ENCODE measurements at places on chromosomes 16 and 17.
A peak's percentile ranks its signal among the peaks of the same experiment; 100 is the strongest.

DNA sequence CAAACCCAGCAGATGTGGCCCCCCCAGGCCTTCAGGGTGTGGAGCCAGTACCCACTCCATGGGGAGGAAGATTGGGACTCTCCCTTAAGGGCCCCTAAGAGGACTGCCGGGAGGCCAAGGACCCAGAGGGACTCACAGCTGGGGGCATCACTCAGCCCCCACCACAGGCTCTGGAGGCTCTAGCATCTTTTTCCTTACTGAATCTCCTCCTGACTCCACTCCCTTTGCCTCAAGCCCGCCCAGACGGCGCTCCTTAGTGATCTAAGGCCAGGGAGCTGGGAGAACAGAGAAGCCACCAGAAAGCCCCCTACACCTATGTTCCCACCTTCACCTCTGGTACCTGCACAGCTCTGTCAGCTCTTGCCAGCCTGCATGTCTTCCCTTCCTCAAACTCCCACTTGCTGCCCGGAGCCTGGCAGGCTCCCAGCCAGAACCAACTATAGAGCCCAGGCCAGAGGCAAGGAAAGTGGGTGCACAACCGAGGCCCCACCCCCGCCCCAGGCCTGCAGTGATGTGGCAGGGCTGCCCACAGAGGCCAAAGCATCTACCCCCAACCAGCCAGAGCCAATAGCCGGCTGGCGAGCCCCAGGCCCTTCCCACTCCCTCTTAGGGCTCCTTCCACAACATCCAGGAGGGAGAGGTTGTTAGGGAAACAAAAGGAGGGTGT is 22.3 kb upstream of the MPO start:
- no peak for DNase-seq

DNA sequence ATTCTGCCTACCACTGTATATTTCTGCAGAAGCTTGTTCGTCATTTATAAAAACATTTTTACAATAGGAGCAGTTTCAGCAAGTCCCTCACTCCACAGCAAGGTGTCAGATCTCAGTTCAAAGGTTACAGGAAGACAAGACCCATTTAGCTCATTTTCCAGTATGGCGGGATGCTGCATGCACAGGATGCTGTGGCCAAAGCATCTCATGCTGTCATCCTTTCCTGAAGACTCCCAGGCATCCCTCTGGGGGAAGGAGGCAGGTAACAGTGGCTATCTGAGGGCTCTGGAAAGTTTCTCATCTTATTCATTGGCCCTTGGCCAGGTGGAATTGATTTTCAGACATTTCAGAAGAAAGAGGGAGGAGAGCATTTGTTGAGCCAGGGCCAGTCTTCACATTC is 539.3 kb upstream of the CDH5 start:
- no peak for DNase-seq

- peak; percentile 73 for DNase-seq
These were observed 478.0 kb downstream of the SLC39A11 start for GRCh38 chr17:72614476-72614870.

DNA sequence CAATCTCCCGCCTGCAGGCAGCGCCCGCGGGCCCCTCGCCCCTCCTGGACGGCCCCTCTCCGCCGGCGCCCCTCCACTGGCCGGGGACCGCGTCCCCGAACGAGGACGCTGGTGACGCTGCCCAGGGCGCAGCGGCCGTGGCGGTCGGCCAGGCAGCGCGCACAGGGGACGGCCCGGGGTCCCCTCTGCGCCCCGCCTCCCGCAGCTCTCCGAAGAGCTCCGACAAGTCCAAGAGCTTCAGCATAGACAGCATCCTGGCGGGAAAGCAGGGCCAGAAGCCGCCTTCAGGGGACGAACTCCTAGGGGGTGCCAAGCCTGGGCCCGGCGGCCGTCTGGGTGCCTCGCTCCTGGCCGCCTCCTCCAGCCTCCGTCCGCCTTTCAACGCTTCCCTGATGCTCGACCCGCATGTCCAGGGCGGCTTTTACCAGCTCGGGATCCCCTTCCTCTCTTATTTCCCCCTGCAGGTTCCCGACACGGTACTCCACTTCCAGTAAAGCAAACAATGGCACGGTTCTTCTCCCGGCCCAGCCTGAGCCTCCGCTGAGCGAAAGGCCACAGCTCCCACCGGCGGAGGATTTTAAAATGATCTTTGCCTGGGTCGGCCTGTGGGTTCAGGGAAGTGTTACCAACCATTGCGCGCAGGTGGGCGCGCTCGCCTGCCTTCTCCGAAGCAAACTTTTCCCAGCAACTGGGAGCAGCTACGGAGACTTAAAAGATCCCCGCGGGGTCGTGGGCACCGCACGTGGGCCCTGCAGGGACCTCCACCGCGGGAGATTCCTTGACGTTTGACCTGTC is 1.1 kb downstream of the FOXL1 start:
- no peak for DNase-seq

DNA sequence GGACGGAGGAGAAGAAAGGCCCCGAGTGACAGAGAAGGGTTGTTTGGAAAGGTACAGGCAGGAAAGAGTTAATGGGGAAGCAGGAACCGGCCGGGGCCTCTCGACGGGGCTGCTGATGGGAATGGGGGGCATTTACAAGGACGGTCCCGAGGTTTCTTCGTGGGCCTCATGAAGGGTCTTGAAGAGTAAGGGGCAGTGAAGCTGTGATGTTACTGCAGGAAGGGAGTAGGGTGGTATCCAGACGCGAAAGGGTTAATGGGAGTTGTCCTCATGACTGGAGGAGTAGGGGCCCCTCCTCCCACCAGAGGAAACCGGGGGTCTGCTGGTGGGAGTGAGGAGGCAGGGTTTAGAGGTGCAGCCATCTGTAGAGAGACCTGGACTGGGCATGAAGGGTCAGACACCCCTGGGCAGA is 481 bp downstream of the PDK2 start:
- DNase-seq: no peak

GRCh38 chr17:40457964-40458791 is 14.9 kb downstream of the IGFBP4 start:
- DNase-seq: peak; percentile 96

GRCh38 chr17:46903762-46904672 is 18.9 kb upstream of the GOSR2 start:
- no peak for DNase-seq

GRCh38 chr17:79126139-79126538 is 51.5 kb downstream of the ENGASE start:
- no peak for DNase-seq

GRCh38 chr16:79437764-79438751 is 162.5 kb downstream of the MAF start:
- DNase-seq: no peak

DNA sequence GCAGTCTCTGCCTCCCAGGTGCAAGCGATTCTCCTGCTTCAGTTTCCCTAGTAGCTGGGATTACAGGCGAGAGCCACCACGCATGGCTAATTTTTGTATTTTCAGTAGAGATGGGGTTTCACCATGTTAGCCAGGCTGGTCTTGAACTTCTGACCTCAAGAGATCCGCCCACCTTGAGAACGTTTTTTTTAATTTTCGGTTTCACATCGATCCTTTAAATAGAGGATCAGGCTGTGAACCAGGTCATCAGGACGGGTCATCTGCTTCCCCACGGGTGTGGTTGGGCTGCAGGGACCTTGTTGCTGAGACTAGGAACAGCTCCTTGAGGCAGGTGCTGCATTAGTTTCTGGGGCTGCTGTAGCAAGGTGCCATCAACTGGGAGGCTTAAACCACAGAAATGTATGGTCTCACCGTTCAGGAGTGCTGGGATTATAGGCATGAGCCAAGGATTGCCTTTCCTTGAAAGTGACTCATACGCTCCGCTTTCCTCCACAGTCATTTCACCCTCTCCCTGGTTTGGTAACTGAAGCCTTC is 7.9 kb upstream of the NAGPA start:
- peak; percentile 55 for DNase-seq

GRCh38 chr17:81395600-81396277 is 482 bp downstream of the BAHCC1 start:
- no peak for DNase-seq

DNA sequence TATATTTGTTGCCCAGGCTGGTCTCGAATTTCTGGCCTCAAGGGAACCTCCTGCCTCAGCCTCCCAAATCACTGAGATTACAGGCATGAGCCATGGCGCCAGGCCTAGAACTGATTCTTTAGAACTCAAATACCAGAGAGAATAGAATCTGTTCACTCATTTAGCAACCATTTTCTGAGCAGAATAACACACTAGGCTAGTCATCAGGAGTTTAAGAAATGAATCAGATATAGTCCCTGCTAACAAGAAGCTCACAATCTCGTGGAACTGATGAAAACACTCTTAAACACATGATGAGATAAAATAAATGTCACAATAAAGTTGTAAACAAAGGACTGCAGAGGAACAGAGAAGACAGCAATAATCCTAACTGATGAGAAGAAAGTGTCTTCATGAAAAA is 55.8 kb upstream of the ADCY9 start:
- DNase-seq: peak; percentile 76

DNA sequence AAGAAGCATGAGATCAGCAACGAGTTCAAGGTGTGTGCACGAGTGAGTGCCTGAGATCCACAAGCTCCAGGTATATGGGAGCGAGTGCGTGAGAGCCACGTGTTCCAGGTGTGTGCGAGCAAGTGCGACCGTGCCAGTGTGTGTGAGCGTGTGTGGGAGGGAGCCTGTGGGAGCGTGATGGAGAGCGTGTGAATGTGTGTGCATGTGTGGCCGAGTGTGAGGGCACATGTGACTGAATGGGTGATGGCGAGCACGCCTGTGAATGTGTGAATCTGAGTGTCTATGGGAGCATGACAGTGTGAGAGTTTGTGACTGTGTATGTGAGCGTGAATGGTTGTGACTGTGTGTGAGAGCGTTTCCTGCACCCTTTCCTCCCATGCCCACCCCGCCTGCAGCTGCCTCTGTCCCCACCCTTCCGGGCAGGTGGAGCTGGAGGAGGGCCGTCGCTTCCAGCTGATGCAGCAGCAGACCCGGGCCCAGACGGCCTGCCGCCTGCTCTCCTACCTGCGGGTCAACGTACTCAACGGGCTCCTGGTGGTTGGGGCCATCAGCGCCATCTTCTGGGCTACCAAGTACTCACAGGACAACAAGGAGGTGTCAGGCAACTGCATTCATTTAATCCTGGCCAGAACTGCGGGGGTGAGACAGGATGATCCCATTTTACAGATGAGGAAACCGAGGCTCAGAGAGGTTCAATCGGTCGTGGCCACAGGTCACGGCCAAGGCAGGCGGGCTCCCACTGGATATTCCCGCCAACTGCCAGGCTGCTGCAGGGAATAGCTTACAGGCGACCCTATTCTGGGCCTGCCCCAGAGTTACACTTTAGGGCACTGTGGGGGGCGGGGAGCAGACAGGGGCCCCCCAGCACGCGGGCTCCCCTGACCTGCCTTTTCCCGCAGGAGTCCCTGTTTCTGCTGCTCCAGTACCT is 3.7 kb downstream of the TMC8 start:
- DNase-seq: no peak

- no peak for DNase-seq
These were observed 9.9 kb downstream of the GINS2 start for GRCh38 chr16:85678821-85679220.

DNA sequence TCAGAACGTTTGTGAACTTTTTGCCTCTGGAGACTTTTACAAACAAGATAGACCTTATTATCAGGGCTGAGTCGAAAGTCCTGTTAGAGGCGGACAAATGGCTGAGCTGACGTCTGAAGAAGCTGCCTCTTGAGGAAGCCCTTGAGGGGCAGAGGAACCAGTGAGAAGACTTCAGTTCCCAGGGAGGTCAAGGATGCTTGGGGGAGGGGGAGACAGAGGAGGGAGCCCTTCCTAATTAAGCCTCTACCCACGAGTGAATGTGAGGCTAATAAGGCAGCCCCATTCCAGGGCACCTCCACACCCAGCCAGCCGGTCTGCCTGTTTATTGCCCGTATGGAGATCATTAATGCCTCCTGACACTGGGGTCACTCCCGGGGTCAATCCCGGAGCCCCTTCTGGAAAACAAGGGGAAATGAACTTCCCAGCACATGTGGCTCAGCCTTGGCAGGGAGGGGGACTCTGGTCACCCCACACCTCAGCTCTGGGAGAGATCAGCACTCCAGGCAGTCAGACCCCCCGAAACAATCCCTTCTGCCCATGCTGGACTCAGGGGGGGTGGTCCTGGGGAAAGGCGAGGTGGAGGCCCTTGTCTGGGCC is 9.2 kb upstream of the TBX4 start:
- no peak for DNase-seq

DNA sequence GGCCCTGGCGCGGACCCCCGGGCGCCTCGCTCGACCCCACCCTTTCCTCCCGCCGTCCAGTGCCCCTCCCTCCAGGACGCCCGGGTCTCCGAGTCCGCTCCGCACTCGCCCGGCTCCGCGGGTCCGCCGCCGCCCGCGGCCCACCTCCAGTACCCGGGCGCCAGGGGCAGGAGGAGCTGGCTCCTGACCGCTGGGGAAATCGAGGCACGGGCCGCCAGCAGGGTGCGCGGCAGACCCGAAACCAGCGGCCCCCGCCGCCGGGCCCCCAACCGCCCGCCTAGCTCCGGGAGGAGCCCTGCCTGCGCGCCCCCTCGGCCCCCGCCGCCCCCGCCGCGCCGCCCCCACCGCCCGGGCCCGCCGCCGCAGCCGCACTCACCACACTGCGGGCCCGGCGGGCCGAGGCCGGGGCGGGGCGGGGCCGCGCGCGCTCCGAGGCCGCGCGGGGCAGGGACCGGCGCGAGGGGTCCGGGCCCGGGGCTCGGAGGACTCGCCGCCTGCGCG is 333 bp downstream of the MAFG start:
- no peak for DNase-seq

DNA sequence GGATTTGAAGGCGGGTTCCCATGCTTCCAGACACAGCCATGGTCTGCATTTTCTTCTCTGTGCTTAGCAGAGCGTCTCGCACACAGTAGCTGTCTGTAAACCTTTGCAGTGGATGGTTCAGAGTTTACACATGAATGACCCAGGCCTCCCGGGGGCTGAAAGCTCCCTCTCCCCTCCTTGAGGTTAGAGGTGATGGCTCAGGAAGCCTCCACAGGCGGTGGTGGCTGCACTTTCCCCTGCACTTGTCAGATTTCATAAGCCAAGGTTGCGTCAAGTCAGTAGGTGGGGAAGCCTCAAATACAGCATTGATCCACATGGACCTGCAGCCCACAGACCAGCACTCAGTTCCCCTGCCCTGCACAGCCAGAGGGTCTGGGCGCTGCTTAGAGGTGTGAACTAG is 211.9 kb downstream of the KATNIP start:
- no peak for DNase-seq

- DNase-seq: peak; percentile 18
These were observed 81.6 kb downstream of the MYH11 start for GRCh38 chr16:15775209-15775608.

DNA sequence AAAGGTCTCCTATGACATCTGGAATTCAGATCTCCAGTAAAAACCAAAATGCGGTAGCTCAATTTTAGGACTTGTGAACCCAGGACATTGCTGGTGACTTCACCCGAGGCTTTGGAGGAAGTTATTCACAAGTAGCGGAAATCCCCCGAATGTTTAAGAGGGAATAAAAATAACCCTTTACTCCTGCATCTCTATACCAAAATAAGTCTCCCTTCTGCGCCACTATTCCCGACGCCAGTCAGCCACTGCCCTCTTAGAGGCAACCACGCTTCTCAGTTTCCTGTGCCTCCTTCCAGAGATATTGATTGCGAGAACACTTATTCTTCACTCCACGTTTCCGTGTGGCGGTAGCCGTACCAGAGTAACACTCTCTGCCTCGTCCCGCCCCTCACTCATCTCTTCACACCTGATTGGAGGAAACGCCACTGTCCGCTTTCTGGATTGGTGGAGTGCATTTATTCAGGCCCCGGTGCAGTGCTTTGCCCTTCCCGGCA is 27.4 kb downstream of the EMP2 start:
- no peak for DNase-seq

GRCh38 chr17:17545031-17545820 is 46.3 kb downstream of the PEMT start:
- DNase-seq: peak; percentile 45

GRCh38 chr17:62052765-62053338 is 12.2 kb downstream of the MED13 start:
- no peak for DNase-seq

GRCh38 chr16:83336603-83337002 is 471.2 kb upstream of the HSBP1 start:
- DNase-seq: peak; percentile 86

Data from fibroblast of skin of right quadriceps (primary cell).